ENCODE measurements at places on chromosomes 7 and 10.

- DNase-seq: no peak
Measured at GRCh38 chr7:7808156-7808555, 89.7 kb upstream of the RPA3 start.

- no peak for DNase-seq
Measured at GRCh38 chr7:131014906-131015656, 281.1 kb upstream of the KLF14 start.

GRCh38 chr7:24697416-24697815 is 59.8 kb downstream of the GSDME start:
- DNase-seq: no peak

DNA sequence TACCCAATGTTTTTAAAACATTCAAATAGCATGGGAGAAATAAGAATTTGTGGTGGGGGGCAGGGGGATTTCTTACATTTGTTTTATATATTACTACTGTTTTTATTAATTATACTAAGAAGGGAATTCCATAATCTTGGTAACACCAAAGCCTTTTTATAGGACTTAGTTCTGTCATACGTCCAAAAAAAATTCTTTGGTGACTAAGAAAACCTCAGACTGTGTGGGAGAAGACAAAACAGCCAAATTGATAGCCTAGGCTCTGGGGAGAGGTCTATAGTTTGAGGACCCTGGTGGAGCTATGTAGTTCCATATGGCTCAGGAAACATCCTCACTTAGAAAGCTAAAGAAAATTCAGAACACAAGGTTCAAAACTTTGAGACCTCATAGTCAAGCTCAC is 23.4 kb downstream of the ACSM6 start:
- DNase-seq: no peak

DNA sequence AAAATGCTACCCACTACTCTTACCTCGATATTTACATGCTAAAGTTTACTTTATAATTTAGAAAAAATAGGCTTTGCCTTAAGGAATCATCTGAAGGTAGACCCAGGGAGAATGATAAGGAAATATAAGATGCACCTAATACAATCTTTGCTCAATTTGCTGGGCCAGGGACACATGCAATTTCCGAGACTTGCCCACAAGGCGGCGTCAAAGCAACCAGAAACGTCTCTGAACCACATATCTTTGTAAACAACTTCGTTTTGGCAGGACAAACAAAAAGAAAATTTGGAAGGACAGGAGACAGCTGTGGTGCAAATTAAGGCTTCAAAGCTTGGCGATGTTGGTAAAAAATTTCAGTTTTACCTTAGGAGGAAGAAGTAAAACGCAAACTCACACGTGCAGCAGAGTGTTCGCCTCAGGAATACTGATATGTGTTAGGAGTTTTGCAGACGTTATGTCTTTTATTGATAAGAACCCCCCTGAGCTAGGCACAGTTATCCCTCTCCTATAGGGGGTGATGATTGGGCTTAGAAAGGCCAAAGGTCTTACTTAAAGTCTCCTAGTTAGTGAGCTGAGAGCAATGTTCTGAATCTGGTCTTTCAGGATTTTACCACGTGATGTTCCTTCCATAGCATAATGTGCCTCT is 134.3 kb downstream of the PRKCQ start:
- no peak for DNase-seq

- no peak for DNase-seq
Measured at GRCh38 chr7:1434165-1434718, 25.0 kb downstream of the MICALL2 start.

DNA sequence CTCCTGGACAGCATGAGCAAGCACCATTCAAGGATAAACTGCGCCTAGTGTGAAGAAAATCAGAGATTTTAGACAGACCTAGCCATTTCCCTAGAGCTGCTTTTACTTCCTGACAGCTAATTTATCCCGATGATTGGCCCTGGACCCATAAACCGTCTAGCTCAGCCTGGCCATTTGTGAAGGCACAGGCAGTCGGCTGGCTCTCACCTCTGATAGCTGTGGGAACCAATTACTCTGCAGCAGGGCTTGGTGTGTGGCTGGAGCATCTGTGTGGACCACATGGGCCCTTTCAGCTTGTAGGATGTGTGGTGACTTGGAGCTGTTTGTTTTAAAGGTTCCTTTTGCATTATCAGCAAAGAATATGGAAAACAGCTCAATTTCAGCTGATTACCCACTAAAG is 111.1 kb upstream of the NPY start:
- no peak for DNase-seq

- no peak for DNase-seq
Measured at GRCh38 chr7:129188372-129188891, at the start of gene SMO. Gene SMO (plus strand): TSS chr7:129188633. CDS start chr7:129189152, 519 bp downstream.

- DNase-seq: no peak
Measured at GRCh38 chr7:128718967-128719642, 20.1 kb upstream of the CALU start.

DNA sequence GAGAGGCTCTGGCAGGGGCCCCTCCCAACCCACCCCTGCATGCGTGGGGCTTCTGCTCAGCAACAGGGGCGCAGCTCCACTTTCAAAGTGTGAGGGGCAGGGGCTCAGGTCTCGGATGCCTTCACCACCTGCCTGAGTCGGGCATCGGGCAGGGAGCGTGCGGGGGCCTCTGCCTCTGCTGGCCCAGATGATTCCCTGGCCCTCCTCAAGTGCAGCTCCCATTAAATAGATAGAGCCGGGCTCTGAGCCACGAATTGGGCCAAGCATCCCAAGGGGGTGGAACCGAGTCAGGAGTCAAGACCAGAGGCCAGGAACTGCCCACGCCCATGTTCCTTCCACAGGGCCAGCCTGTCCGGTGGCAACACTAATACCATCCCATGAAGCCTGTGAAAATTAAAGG is 108.9 kb upstream of the FAM20C start:
- no peak for DNase-seq

DNA sequence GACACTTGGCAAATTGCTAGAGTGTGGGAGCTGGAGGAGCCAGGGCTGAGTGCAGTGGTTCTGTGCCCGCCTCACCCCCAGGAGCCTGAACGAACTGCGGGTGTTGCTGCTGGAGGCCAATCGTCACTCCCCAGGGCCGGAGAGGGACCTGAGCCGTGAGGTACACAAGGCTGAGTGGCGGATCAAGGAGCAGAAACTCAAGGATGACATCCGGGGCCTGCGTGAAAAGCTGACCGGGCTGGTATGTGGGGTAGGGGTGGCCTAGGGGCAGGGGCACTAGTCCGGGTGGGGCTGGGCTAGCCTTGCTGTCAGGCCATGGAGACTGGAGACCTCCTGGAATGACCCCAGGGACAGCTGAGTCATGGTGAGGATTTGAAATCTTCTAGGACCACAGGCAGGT is 56.7 kb upstream of the GTF2IRD1 start:
- DNase-seq: no peak

- no peak for DNase-seq
Measured at GRCh38 chr10:12834116-12834665, 167.3 kb downstream of the CCDC3 start.

- no peak for DNase-seq
Measured at GRCh38 chr10:114576716-114577115, 81.4 kb downstream of the ABLIM1 start.

- DNase-seq: no peak
Measured at GRCh38 chr7:106039486-106040060, 72.5 kb downstream of the SYPL1 start.

DNA sequence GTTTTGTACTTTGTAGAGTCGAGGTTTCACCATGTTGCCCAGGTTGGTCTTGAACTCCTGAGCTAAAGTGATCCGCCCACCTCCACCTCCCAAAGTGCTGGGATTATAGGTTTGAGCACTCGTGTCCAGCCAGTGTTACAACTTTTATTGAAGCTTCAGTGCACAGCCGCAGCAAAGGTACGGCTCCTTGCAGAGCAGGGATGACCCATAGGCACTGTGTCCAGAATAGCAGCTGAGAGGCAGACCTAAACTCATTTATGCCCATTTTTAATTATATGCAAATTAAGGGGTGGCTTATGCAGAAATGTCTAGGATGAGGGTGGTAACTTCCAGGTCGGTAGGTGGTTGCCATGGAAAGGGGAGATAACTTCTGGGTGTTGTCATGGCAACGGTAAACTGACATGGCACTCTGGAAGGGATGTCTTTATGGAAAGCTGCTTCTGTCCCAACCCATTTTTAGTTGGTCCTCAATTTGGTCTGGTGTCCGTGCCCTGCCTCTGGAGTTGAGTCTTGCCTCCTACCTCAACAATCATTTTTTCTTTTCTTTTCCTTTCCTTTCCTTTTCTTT is 22.7 kb downstream of the NYAP1 start:
- DNase-seq: no peak

- no peak for DNase-seq
Measured at GRCh38 chr7:157513162-157513621, 176.4 kb downstream of the DNAJB6 start.

- no peak for DNase-seq
Measured at GRCh38 chr7:135463908-135464307, 46.0 kb downstream of the CNOT4 start.

GRCh38 chr10:100510533-100511308 is 8.9 kb downstream of the SEC31B start:
- no peak for DNase-seq

- DNase-seq: no peak
Measured at GRCh38 chr10:14584661-14585060, 190.0 kb downstream of the FAM107B start.

GRCh38 chr10:79372871-79373270 is 25.6 kb downstream of the PPIF start:
- DNase-seq: no peak

GRCh38 chr10:94645285-94645684 is 38.2 kb upstream of the CYP2C18 start:
- no peak for DNase-seq

DNA sequence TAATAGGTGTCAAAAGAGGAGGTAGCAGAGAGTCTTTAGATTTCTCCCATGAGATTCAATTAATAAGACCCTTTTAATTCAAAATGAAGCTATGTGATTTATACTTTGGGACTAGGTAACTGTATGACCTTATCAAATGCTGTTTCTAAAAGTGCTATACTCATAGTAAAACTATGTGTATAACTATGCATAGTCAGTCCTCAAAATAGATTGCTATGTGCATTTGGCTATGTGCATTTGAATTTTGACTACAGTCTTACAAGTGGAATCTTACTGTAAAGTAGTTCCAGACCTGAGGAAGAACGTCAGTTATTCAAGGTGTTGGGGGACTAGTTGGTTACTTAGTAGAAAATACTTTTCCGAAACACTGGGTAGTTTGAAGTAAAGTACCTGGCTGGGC is 36.9 kb downstream of the ADD3 start:
- no peak for DNase-seq

GRCh38 chr7:18499407-18500177 is 4.0 kb downstream of the HDAC9 start:
- DNase-seq: no peak

DNA sequence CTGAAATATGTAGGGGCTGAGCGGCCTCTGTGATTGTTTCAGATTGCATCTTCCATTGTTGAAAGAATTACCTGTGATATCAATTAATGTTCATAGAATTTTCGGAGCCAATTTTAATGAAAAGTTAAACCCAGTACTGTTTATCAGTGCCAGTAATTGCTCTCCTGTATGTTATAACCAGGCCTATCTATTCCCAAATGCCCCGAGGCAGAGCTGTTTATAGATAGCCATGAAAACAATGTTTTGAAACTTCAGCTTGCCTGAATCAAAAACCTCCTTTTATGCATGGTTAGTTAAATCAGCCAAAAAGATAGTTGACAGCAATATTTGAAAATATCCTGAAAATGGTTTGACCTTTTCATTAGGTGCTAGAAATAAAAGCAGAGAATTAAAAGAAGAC is 50.1 kb upstream of the HDAC9 start:
- no peak for DNase-seq

DNA sequence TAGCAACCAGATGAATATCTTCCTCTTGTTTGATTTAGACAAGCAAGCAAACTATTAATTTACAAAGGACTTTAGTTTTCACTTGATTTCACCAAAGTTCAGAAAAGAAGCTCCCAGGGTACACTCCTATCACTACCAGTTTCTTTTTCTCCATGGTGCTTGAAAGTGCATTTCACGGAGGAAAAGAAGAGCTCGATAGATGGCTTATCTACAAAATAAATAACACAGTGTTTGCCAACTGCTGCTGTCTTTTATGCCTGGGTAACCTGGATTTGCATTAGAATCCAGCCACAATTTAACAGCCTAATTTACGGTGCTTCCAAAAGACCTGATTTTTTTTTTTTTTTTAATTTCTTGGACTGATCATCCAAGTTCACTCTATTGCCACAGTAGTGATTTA is 275.7 kb downstream of the GPR37 start:
- no peak for DNase-seq

GRCh38 chr10:61903928-61904344 is 2.4 kb downstream of the ARID5B start:
- DNase-seq: no peak

- no peak for DNase-seq
Measured at GRCh38 chr10:13492493-13493180, 36.2 kb downstream of the BEND7 start.

DNA sequence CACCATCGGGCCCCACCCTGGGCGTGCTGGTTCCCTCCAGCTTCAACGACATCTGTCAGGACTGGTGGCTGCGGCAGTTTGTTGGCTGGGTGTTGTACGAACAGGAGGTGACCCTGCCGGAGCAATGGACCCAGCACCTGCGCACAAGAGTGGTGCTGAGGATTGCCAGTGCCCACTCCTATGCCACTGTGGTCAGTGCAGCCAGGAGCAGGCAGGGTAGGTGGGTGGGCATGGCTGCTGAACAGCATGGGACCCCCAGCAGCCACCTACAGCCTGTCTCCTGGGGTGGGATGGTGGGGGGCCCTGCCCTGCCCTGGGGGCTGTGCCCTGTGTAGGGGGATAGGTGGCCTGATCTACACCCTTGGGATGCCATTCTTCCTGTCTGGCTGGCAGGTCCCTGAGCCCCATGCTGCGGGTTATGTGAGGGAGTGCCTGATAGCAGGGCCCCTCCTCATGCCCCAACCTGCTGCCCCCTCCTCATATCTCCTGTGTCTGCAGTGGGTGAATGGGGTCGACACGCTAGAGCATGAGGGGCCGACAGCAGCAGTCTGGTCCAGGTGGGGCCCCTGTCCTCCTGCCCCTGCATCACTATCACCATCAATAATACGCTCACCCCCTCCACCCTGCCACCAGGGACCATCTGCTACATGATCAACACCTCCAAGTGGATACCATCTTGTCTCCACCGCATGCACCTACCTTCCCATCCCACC is 56.9 kb downstream of the ZNF727 start:
- DNase-seq: no peak

DNA sequence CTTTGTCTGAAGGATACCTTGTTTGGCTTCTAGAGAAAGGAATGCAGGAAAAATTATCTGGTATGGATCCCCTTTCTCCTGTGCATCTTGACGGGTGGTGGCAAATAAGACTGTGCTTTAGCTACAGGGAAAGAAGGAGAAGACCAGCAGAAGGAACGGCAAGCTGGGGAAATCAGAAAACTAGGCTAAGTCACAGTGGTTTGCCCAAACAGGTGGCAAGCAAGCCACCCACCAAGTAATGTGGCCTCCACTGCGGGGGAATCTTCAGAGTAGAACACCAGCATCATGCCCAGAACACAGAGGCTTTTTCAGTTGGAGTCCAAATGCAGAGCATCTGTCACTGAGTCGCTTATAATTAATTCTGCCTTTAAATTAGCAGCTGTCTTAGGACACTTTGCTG is 282.8 kb downstream of the PHF14 start:
- DNase-seq: no peak

Measured in cortex of kidney (tissue), 1 donor.